ENCODE measurements at places on chromosomes 5 and 9.

DNA sequence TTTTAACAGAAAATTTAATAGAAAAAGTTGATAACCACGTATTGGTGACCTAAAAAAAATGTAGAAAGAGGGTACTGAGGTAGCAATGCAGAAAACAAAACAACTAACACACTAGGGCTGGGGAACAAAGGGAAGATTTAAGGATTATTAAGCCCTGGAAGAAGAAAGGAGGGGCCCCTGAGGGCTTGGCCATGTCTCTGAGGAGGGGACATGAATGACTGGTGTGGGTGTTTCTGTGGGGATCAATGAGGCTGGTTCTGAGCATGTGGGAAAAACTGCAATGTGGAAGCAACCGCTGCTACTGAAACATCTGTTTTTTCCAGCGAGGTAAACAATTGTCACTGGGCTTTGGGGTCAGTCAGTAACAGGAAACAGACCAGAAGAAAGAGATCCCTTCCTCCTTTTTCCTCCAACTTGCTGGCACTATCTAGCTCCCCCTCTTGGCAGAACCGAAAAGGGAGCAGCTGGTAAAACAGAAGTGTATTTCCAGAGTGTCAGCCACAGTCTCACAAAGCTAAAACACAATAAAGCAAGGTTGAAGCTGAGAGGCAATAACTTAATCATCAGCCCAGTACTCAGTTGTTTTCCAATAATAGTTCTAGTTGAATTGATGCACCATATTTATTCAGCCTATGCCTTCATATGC, 48.3 kb downstream of the ATPSCKMT start:
- DNase-seq, result no peak

GRCh38 chr5:126757713-126758357, 19.1 kb upstream of the LMNB1 start:
- DNase-seq, result no peak

- peak; percentile 69 for DNase-seq
These were observed 69.3 kb upstream of the NIPAL4 start for GRCh38 chr5:157390551-157391297.

- no peak for DNase-seq
These were observed 178.3 kb downstream of the CAVIN4 start for GRCh38 chr9:100756217-100756616.

DNA sequence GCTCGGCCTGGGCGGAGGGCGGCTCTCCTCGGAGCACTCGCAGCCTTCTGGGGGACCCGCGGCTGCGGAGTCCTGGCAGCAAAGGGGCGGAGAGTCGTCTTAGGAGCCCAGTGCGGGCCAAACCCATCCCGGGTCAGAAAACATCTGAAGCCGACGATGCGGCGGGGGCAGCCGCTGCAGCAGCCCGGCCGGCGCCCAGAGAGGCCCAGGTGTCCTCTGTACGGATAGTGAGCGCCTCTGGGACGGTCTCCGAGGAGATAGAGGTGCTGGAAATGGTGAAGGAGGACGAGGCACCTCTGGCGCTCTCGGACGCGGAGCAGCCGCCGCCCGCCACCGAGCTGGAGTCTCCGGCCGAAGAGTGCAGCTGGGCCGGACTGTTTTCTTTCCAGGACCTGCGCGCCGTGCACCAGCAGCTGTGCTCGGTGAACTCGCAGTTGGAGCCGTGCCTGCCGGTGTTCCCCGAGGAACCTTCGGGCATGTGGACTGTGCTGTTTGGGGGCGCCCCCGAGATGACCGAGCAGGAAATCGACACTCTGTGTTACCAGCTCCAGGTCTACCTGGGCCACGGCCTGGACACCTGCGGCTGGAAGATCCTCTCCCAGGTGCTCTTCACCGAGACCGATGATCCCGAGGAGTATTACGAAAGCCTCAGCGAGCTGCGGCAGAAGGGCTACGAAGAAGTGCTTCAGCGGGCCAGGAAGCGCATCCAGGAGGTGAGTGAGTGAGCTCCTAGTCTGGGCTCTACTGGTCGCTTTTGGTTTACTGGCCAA, 1.2 kb downstream of the JMY start:
- peak; percentile 59 for DNase-seq
